ENCODE measurements at places on chromosomes 11 and 22. TPM values are rescaled to one million over a fixed set of nuclear protein-coding genes. Genes with fewer than 3 reads are reported as not detected.

DNA sequence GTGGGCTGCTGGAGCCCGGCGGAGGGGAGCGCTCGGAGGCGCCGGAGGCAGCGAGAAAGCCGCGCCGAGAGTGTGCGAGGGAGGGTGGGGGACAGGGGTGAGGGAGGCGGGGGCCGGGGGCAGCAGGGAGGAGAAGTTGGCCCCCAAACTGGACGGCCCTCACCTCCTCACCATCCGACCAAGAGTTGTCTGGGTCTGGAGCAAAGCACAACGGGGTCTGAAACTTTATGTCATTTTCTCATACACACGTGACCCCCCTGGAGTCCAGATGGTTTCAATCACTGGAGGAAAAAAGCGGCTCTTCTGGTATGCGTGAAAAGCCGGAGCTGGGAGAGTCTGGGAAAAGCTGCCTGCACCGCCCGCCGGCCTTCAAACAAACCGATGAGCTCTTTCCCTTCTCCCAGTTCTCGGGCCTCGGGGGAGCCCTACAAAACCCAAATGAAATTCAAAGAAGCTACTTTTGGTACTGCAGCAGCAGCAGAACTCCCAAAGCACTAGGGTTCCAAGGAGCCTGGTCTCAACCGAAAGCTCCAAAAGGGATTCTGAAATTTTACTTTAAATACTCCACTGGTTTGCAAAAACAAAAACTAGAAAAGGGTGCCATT is 39.7 kb upstream of the AKIP1 start:
- peak; percentile 1 for DNase-seq
- peak overlapping the region; percentile 86 for H3K27ac ChIP-seq
- no peaks in the 10 kb centered on the region for H3K27me3 ChIP-seq

- no peaks in the 10 kb centered on the region for H3K4me1 ChIP-seq
- H3K36me3 ChIP-seq: no peaks in the 10 kb centered on the region
- no peak overlapping the region for H3K4me3 ChIP-seq
- no peak for DNase-seq
- H3K27me3 ChIP-seq: no peaks in the 10 kb centered on the region
Measured at GRCh38 chr22:30116362-30117117, 36.3 kb downstream of the HORMAD2 start.

GRCh38 chr11:109894242-109894641 is 198.9 kb upstream of the ZC3H12C start:
- no peaks in the 10 kb centered on the region for H3K27me3 ChIP-seq
- no peak overlapping the region for H3K27ac ChIP-seq
- no peaks in the 10 kb centered on the region for H3K4me1 ChIP-seq
- no peak for DNase-seq
- H3K36me3 ChIP-seq: no peaks in the 10 kb centered on the region
- no peak overlapping the region for H3K4me3 ChIP-seq

- no peak overlapping the region for H3K4me3 ChIP-seq
- no peak overlapping the region for H3K27ac ChIP-seq
- no peaks in the 10 kb centered on the region for H3K4me1 ChIP-seq
Measured at GRCh38 chr11:26688701-26689100, 33.2 kb downstream of the SLC5A12 start.

DNA sequence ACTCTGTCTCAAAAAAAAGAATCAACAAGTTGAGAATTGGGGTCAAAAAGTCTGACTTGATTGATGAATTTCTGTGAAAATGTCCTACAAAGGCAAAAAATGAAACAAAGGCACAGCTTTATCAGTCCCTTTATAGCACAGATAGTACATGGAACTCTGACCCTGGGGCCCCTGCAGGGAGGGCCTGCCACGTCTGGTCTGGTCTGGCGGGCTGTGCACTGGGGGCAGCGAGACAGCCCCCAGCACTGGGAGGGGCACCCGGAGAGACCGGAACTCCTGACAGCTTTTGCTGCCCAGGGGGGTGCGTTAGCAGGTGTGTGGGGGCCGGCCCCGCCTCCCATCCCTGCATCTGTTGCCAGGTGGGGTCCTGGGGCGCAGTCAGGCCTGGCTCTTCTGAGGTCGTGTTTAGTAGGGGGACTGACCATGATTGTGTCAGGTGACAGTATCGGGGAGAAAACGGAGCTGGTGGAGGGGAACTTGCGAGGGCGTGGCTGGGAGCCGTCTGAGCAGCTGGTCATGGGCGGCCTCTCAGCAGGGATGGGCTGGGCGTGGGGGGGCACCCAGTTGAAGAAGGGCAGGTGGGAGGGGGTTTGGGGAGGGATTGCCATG is 51.7 kb downstream of the GRAMD4 start:
- H3K4me1 ChIP-seq: no peaks in the 10 kb centered on the region
- no peaks in the 10 kb centered on the region for H3K27me3 ChIP-seq
- H3K4me3 ChIP-seq: no peak overlapping the region
- H3K27ac ChIP-seq: no peak overlapping the region
- DNase-seq: no peak

Gene SNAP29
- total RNA-seq: 17.7 TPM

Gene KRTAP5-2
- not detected for total RNA-seq

Gene OR6T1
- total RNA-seq: not detected

Gene PTH
- total RNA-seq: not detected

Gene KBTBD3
- 2.0 TPM for total RNA-seq
